ENCODE measurements at places on chromosomes 3 and 15. TPM values are rescaled to one million over a fixed set of nuclear protein-coding genes. Genes with fewer than 3 reads are reported as not detected.
A peak's percentile ranks its signal among the peaks of the same experiment; 100 is the strongest.

SYNPR gene
- total RNA-seq, result not detected

GOLGB1 gene
- 53.1 TPM for total RNA-seq

GRCh38 chr3:484341-484740, 287.8 kb downstream of the CHL1 start:
- H3K27me3 ChIP-seq, result no peaks in the 10 kb centered on the region
- no peak for DNase-seq
- H3K27ac ChIP-seq, result no peak overlapping the region
- H3K4me3 ChIP-seq, result no peak overlapping the region
- no peaks in the 10 kb centered on the region for H3K36me3 ChIP-seq

GRCh38 chr3:13235079-13235478, 161.8 kb upstream of the IQSEC1 start:
- H3K27me3 ChIP-seq, result no peaks in the 10 kb centered on the region
- H3K4me3 ChIP-seq, result no peak overlapping the region
- no peak overlapping the region for H3K27ac ChIP-seq
- H3K4me1 ChIP-seq, result peaks cover 12% of the 10 kb centered on the region
- H3K36me3 ChIP-seq, result peaks cover 37% of the 10 kb centered on the region

GRCh38 chr3:99648101-99648500, 9.7 kb downstream of the COL8A1 start:
- no peaks in the 10 kb centered on the region for H3K4me1 ChIP-seq
- no peak overlapping the region for H3K27ac ChIP-seq
- H3K4me3 ChIP-seq, result no peak overlapping the region
- H3K27me3 ChIP-seq, result no peaks in the 10 kb centered on the region

EPHA3 gene
- not detected for total RNA-seq

DNA sequence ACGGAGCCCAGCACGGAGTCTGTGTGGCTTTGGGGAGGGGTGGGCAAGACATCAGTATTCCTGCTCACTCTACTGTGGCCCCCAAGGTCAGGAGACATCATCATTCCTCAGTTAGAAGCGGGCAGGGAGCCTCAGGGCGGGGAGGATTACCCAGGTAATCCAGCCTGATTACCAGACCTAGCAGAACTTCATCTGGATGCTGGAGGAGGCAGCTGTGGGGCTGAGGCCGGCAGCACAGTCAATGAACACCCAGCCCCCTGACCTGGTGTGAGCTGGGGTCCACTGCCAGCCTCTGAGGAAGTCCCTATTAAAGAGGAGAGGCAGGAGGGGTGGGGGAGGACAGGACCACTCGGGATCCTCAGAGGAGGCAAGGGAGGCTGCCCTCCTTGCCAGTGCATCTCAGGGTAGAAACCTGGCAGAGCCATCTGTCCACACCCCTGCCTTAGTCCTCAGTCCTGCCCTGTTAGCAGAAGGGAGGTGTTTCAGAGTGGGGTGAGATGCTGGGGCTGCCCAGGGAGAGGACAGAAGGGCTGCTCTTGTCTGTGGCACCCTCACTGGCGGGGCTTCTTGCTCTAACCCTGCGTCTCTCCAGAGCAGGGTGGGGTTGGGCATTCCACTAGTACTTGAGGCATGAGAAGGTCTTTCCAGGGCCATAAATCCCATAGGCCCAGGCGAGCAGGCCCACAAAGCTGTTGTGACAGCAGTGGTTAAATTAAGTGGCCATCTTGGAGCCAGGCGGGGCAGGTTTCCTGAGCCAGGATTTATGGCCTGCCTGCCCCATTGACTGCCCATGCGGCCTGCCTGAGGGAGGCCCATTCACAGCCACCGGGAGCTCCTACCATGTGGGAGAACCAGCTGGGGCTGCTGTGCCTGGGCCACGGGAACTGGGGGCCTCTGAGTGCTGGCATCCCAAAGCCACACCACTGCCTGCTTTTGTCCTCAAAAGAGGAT, 82.1 kb downstream of the LINGO1 start:
- H3K36me3 ChIP-seq, result no peaks in the 10 kb centered on the region
- DNase-seq, result no peak
- H3K27ac ChIP-seq, result no peak overlapping the region
- peaks cover 40% of the 10 kb centered on the region for H3K4me1 ChIP-seq
- no peak overlapping the region for H3K4me3 ChIP-seq

DNA sequence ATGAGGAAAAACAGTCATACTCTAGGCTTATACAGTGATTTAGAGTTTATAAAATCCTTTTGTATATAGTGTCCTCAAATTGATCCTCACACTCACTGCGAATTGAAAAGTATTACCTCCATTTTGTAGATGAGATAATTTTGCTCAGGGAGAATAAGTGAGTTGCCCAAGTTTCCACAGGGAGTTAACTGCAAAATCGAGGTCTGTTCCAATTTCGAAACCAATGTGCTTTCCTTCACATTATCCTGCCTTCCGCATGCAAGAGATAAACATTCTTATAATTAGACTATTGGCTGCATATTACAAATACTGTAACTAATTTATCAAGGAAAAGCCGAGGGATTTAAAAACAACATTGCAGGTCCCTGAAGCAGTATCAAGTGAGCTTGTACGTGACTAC, 667.0 kb downstream of the SQOR start:
- H3K4me3 ChIP-seq, result no peak overlapping the region
- no peaks in the 10 kb centered on the region for H3K4me1 ChIP-seq
- H3K36me3 ChIP-seq, result no peaks in the 10 kb centered on the region
- DNase-seq, result no peak
- no peaks in the 10 kb centered on the region for H3K27me3 ChIP-seq

DMXL2 gene
- 15.3 TPM for total RNA-seq

PLSCR2 gene
- total RNA-seq, result not detected

DNA sequence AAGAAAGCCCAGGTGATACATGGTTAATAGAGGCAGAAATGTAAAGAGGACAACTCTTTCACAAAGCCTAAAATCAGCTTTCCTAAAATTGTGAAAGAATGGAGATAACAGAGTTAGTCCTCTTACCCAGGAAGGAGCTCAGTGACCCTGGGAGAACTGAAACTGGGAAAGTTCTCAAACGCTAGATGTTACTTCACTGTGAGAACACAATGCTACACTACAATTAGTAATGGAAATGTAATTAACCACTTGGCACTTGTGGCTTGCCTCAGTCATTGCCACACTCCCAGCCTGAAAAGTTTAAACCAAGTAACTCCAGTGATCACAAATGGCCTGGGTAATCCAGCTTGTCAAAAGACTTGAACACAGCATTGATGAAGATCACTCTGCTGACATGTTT, 102.7 kb upstream of the FGF7 start:
- H3K36me3 ChIP-seq, result peaks cover 14% of the 10 kb centered on the region
- no peak overlapping the region for H3K27ac ChIP-seq
- H3K4me1 ChIP-seq, result no peaks in the 10 kb centered on the region
- H3K4me3 ChIP-seq, result no peak overlapping the region

- H3K36me3 ChIP-seq, result no peaks in the 10 kb centered on the region
- no peaks in the 10 kb centered on the region for H3K27me3 ChIP-seq
- H3K27ac ChIP-seq, result peak overlapping the region; percentile 100
- H3K4me3 ChIP-seq, result peak overlapping the region; percentile 88
- no peak for DNase-seq
Observed at GRCh38 chr3:120095979-120096426, 1.8 kb upstream of the GSK3B start.

CD96 gene
- not detected for total RNA-seq

DNA sequence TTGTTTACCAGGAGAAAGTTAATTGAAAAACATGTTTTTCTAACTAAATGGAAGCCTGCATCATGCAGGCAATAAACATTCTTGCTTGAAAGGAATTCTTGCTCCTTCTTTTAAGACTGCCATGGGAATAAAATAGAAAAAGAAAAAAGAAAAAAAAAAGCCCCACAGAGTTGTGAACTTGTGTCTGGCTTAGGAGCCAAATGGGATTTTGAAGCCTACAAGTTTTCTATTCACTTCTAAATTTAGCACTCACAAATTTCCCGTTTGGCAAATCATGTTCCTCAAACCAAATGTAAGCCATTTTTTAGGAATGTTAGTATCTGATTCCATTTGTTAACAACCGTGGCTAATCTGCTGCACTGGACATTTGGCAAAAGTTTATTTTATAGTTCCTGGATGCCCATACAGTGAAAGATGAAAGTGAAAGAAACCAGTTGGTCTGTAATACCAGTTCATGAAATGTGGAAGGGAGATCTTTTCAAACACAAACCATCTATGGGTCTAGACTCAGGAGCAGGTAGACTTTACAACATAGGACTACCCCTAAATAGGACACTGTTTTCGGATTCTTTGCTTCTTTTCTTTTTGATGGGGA, 133.8 kb upstream of the GMNC start:
- no peaks in the 10 kb centered on the region for H3K36me3 ChIP-seq
- no peaks in the 10 kb centered on the region for H3K4me1 ChIP-seq
- no peak overlapping the region for H3K4me3 ChIP-seq
- H3K27ac ChIP-seq, result no peak overlapping the region

DNA sequence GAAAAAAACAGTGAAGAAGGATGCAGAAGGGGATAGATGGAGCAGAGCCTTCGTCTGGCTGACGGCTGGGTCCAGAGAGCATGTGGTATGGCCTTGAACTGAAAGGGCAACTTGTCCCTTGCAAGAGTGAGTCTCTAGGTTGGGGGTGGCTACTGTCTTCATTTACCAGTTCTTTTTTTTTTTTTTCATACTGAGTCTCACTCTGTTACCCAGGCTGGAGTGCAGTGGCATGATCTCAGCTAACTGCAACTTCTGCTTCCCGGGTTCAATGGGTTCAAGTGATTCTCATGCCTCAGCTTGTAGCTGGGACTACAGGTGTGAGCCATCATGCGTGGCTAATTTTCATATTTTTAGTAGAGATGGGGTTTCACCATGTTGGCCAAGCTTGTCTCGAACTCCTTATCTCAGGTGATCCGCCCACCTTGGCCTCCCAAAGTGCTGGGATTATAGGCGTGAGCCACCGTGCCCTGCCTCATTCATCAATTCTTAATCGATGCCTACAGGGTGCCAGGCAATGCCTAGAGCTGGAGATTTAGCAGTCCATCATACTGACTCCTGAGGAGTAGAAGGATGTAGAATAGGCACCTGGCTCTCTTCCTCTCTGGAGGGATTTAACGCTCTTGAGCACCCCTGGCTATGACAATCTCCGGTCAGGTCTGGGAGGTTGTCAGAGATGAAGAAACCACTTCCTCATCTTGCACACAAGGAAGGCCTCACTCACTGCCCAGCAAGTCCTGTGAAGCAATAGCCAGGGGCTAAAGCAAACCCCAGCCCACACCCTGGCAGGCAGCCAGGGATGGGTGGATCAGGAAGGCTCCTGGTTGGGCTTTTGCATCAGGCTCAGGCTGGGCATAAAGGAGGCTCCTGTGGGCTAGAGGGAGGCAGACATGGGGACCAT, at the start of gene CAMP:
CAMP (plus strand) TSS at position 880 of the 898 bp plus-strand sequence; CDS start at position 897, 17 bp downstream.
- peak; percentile 70 for DNase-seq
- no peak within 1 kb of the TSS for H3K4me3 ChIP-seq
- no peaks in the 10 kb centered on the region for H3K27me3 ChIP-seq
- no peaks in the 10 kb centered on the region for H3K36me3 ChIP-seq
- peaks cover 55% of the 10 kb centered on the region for H3K4me1 ChIP-seq

DNA sequence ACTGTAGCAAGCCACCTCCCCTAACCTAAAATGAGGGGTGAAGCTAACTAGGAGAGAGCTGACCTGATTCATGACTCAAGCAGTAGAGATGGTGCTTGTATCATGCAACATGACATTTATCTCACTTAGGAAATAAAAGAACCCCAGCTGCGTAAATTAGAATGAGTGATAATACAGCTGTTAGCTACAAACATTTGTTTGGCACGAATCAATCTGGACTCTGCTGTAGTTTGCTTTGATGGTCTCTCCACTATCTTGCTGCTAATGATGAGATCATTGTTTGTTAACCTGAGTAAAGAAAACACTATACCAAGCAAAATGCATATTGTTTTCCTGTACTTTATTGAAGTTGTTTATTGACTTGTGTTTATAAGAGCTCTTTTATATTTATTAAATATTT, 92.6 kb downstream of the ALDH1A2 start:
- H3K4me3 ChIP-seq, result no peak overlapping the region
- H3K36me3 ChIP-seq, result no peaks in the 10 kb centered on the region
- H3K27me3 ChIP-seq, result no peaks in the 10 kb centered on the region
- no peak overlapping the region for H3K27ac ChIP-seq
- no peak for DNase-seq
- H3K4me1 ChIP-seq, result no peaks in the 10 kb centered on the region

- H3K27ac ChIP-seq, result no peak overlapping the region
- H3K36me3 ChIP-seq, result peaks cover 2% of the 10 kb centered on the region
- no peak overlapping the region for H3K4me3 ChIP-seq
- DNase-seq, result no peak
- no peaks in the 10 kb centered on the region for H3K27me3 ChIP-seq
Observed at GRCh38 chr15:44659056-44659455, 4.4 kb downstream of the SPG11 start.

- DNase-seq, result no peak
- no peaks in the 10 kb centered on the region for H3K27me3 ChIP-seq
- H3K4me3 ChIP-seq, result no peak overlapping the region
- no peak overlapping the region for H3K27ac ChIP-seq
Observed at GRCh38 chr15:26571346-26571745, 201.5 kb downstream of the GABRB3 start.

FOXB1 gene
- not detected for total RNA-seq

GRCh38 chr3:152428577-152428976, 159.8 kb downstream of the MBNL1 start:
- H3K4me1 ChIP-seq, result no peaks in the 10 kb centered on the region
- no peaks in the 10 kb centered on the region for H3K27me3 ChIP-seq
- no peak for DNase-seq

DNA sequence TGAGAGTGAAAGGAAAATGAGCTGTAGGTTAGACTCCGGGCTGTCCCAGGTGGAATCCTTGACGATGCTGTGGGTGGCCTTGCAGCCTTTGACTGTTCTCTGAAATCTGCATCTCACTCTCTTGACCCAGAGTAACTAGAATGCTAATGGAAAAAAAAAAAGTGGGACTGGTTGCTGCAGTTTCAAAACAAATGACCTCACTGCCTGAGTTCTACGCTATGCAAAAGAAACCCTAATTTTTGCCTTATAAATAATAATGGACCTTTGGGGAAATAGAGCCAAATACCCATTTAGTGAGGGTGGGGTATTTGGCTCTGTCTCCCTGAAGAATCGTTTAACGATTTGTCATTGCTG, 309.7 kb upstream of the C2CD4B start:
- no peaks in the 10 kb centered on the region for H3K36me3 ChIP-seq
- peaks cover 28% of the 10 kb centered on the region for H3K4me1 ChIP-seq
- no peaks in the 10 kb centered on the region for H3K27me3 ChIP-seq
- DNase-seq, result no peak
- H3K4me3 ChIP-seq, result no peak overlapping the region

GRCh38 chr15:84775867-84776449, 27.6 kb downstream of the ZNF592 start:
- H3K4me1 ChIP-seq, result peaks cover 25% of the 10 kb centered on the region
- H3K27ac ChIP-seq, result peak overlapping the region; percentile 51
- H3K36me3 ChIP-seq, result peaks cover 22% of the 10 kb centered on the region
- H3K27me3 ChIP-seq, result no peaks in the 10 kb centered on the region

All from HepG2 (cell line).